NCI-H1694 (cell line): ENCODE measurements at places on chromosomes 1 and 21.

DNA sequence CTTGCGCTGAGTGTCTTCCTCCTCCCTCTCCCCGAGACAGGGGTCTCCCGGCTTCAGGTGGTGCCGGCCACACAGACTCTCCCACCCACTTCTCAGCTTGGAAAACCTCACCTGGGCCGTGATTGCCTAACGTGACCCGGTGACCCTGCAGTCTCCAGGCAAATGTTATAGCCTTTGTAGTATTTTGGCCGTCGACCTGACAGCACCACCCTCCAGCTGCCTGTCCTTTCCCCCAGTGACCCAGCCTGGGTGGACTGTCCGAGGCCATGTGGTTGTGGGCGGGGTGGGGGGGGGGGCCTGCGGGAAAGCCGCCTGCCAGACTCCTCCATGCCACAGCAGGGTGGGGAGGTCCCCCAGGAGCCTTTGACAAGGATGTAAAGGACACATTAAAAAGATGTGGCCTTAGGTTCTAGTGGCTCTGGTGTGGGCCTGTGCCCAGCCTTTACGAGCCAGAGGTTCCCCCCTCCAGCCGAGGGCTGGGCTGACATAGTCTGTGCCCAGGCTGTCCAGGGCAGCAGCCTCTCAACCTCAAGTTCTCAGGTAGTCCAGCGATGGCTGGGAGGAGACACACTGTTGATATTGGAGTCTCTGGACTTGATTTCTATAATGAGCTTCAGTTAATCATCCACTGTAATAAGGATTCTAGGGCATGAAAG is 8.1 kb downstream of the TOR3A start:
- no peak for DNase-seq

- peak; percentile 22 for DNase-seq
These were observed 1.2 kb downstream of the BTG3 start for GRCh38 chr21:17611414-17612022.

DNA sequence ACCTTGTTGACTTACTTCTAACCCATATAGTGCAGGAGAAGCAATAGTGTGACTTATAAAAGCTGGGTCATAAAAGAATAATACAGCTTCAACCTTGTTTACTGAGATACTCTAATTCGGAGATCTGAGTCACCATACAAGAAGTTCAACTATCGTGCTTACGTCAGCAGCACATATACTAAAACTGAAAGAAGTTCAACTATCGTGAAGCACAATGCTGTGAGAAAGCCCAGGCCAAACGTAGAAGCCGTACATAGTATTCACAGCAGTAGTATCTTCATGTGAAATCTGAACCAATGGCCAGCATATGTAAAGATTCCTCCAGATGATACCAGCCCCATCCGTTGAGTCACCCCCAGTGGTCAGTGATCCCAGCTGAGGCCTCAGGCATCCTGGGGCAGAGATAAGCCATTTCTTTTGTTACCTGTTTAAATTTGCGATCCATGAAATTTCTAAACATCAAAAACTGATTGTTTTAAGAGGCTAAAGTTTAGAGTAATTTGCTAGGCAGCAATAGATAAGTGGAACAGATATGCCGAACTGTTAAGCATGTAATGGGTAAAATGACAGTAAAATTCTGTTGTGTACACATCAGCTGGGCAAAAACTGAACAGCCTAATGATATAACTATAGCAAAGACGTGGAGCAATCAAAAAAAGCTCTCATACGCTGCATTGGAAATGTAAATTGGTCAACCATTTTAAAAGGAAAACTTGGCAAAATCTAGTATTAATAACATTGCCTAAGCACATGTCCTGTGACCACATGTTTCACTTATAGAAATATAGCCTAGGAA is 53.9 kb upstream of the SAMD13 start:
- DNase-seq, result no peak

GRCh38 chr1:240947438-240948224 is 335.7 kb upstream of the GREM2 start:
- DNase-seq, result no peak

- peak; percentile 100 for DNase-seq
These were observed 90.1 kb upstream of the IRF2BP2 start for GRCh38 chr1:234699795-234700665.

DNA sequence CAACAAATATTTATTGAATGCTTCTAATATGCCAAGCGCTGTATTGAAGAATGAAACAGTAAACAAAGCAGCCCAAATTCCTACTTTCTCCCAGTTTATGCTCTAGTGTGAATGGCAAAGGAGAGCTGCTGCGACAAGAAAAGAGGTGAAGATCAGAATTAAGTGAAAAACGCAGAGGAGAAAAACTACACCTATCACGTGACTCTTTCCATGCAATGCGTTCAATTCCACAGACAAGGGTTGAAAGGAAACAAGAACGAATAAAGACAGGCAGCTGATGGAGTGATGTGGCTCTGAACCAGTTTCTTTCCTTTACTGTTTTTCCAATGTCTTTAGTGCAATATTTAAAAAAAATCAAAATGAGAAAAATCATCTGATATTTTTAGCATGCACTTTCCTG is 23.6 kb downstream of the MT1HL1 start:
- no peak for DNase-seq

GRCh38 chr1:30816211-30817076 is 58.9 kb upstream of the LAPTM5 start:
- DNase-seq, result no peak

DNA sequence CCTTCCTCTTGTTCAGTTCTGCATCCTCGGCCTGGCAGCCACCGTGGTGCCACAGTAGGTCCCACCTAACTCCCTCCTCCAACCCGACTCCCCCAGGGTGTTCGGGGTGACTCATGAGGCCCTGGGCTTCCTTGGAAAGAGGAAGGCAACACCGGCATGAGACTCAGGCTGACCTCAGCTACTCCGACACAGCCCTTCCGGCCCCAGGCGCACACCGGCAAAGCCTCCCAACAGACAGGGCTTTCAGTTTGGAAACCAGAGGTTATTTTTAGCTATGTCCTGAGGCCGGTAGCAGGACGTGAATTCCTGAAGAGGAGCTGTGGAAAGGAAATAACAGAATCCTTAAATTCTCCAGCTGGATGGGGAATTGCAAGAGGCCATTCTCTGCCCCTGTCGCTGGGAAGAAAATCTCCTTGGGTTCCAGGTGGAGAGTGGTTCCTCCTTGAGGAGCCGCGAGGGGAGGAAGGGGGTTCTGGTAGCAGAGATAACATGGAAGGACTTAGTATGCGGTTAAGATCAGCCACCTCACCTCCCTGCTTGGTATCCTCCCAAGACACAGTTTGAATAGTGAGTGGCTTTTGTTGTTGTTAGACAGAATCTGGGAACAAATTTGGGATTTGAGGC is 24.4 kb downstream of the PLXNA2 start:
- no peak for DNase-seq

DNA sequence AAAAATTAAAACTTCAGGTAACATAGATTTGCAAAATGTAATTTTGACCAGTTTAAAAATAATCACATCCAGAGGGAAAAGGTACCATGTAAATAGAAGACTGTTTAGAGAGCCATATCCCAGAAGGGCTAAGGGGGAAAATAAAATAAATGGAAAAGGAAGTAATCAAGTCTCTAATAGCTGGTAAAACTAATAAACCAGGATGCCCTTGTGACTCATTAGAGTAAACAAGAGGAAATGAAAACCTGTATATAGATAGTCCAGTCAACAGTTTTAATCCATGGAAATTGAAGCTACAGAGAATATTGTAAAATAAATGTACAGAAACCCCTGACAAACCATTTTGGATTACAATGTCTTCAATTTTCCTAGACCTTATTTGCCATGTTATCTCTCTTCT is 698.0 kb upstream of the RGS18 start:
- no peak for DNase-seq

GRCh38 chr1:96416701-96417444 is 304.7 kb upstream of the PTBP2 start:
- DNase-seq, result no peak

GRCh38 chr1:47867438-47868347 is 129.5 kb downstream of the TRABD2B start:
- no peak for DNase-seq

GRCh38 chr1:168330285-168330684 is 49.6 kb downstream of the TBX19 start:
- no peak for DNase-seq

DNA sequence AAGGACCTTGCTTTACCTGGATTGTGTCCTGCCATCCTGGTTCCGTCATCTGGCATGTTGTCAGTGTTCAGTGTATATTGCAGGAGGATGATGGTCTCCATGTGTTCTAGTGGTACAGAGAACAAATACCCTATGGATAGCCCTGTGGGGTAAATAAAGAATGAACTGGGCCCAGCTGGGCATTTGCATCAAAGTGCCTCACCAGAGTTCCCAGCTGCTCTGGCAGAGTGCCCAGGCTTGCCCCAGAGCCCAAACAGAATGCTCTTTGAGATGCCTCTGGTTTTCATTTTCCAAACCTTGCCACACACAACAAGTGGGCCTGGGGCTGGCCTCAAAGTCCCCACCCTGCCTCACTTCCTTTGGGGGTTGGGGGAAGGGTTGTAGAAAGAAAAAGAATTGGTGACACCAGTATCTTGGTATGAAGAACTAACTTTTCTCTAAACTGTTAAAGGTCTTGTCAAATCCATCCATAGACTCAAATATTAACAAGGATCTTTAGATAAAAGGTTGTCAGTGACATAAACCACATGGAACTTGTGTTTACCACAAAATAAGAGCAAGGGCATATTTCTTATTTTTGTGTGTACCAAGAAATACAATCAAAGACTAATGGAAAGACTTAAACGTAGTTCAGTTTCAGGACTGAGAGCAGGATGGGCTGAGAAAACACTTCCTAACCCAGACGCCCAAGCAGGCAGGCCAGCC is 82.2 kb downstream of the LMO4 start:
- DNase-seq, result no peak

DNA sequence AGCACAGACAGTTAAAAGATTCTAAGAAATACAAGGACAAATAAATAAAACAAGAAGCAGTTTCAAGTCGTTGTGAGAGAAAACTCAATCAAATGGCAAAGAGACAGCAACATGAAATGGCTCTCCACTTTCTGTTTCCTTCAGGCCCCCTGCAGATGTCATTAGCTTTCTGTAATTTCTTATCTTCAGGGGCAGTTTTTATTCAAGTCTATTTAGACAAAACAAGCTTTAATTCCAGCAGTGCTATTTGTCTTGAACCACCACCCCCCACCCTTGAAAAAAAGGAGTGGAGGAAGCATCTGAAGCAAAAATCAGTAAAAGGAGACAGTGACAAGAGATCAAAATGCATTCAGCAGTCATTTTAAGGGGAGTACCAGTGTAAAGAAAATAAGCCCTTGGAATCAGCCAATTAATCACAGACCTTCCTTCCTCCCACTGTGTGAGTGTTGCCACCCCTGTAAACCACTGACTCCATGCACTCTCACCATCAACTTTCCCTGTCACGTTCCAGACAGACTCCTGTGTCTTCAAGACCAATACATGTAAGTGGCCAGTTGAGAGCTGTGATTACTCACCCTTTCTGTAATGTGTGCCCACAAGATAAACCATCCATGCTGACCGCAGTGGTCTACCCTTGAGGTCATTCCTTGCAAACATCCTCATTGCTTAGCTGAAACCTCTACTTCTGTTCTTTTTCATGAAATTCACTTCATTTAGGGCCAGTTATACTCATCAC is 136.1 kb upstream of the HOOK1 start:
- DNase-seq, result no peak

DNA sequence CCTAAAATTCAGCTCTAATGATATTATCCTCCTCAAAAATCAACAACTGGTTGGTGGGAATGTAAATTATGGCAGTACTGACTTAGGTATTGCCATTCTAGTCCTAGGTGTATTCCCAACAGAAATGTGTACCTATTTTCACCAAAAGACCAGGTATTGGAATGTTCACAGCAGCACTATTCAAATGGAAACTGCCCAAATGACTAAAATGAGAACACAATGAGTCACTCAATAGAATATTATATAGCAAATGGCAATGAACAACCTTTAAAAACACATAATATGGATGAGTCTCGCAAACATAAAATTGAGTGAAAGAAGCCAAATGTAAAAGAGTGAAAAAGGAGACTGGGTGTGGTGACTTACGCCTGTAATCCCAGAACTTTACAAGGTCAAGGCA is 44.9 kb downstream of the GADD45A start:
- no peak for DNase-seq

GRCh38 chr1:117572546-117572945 is 33.3 kb upstream of the TENT5C start:
- DNase-seq, result no peak

GRCh38 chr1:235929216-235929615 is 62.5 kb upstream of the LYST start:
- peak; percentile 65 for DNase-seq

DNA sequence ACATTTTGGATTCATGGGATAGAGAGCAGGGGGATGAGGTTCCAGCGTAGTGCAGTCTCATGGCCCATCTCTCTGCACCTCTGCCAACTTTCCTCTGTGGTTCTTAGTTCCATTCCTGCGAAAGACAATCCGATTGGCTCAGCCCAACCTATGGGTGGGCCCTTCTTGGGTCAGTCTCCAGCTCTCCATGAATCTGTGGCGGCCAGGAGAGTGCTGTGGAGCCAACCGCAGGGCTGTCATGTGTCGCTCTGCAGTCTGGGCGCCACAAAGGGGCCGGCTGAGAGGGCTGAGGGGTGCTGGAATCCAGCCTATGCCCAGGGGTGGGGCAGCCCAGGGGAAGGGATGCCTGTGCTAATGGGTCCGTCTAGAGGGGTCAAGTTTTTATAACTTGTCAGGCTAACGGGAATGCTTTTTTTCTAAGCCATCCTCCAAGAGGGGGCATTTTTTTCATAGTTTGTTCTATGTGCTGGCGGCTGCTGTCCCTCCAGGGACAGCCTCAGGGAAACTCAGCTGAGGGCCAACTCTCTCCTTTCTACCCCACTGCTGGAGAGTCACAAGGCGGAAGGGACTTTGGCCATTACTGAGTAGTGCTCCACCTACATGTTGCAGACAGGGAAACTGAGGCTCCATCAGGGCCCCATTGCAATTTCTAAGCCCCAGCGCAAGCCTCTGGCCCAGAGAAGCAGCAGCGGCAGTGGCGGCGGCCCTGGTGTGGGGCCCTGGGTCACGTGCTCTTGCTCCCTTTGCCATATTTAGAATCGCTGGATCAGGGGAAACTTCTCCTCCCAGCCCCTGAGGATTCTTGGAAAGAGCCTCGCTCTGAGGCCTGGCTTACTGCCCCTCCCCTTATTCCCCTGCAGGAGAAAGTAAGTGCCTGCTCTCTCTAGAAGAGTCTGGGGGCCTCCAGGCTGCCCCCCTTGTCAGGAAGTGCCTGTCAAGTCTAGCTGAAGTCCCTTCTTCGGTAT is 23.4 kb downstream of the KCNQ4 start:
- DNase-seq, result no peak

DNA sequence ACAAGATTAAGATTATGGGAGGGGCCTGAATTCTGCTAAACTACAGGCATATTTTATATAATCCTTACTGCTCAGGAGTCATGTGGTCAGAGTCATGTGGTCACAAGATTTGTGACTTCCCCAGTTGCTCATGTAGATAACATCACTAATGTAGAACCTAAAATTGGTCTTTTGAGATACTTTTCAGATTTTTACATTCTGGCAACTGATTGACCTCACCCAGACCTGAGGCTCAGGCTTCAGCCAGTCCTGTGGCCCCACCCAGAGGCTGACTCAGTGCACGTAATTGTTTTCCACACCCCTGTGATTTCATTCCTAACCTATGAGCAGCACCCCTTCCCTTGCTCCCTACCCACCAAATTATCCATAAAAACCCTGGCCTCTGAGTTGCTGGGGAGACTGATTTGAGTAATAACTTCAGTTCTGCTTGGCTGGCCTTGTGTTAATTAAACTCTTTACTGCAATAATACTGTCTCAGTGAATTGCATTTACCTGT is 41.7 kb upstream of the ZNF326 start:
- no peak for DNase-seq
